ENCODE measurements at places on chromosomes 7 and 10. TPM values are rescaled to one million over a fixed set of nuclear protein-coding genes. Genes with fewer than 3 reads are reported as not detected.

Gene PIP
- total RNA-seq: not detected

Gene ADRA2A
- not detected for total RNA-seq

Gene SPDYE2B
- not detected for total RNA-seq

Gene PKD2L1
- total RNA-seq: not detected

Gene ZNF425
- 4.5 TPM for total RNA-seq

Gene CRTAC1
- under 0.01 TPM for total RNA-seq

Gene ANKRD61
- total RNA-seq: not detected

Data from smooth muscle cell of the umbilical artery (primary cell).